ENCODE measurements at places on chromosomes 4 and X.
A peak's percentile ranks its signal among the peaks of the same experiment; 100 is the strongest.

DNA sequence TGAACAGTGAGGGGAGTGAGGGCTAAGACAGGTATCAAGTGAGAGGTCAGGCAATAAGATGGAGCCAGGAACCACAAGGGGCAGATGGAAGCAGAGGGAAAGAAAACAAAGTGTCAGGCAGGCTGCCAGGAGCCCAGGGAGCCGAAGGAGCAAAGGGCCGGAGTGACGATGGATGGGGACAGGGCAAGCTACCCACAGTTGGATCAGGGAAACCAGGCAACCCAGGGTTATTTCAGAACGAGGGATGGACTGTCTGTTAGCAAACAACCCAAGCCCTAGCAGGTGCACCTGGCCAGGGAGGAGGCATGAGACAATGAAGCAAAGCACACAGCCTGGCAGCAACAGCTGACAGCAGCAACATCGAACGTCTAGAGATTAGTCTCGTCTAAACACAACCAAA lies 39.2 kb downstream of the SEL1L3 start:
- no peak for DNase-seq
- no peak overlapping the region for H3K4me3 ChIP-seq
- H3K27me3 ChIP-seq: no peaks in the 10 kb centered on the region

DNA sequence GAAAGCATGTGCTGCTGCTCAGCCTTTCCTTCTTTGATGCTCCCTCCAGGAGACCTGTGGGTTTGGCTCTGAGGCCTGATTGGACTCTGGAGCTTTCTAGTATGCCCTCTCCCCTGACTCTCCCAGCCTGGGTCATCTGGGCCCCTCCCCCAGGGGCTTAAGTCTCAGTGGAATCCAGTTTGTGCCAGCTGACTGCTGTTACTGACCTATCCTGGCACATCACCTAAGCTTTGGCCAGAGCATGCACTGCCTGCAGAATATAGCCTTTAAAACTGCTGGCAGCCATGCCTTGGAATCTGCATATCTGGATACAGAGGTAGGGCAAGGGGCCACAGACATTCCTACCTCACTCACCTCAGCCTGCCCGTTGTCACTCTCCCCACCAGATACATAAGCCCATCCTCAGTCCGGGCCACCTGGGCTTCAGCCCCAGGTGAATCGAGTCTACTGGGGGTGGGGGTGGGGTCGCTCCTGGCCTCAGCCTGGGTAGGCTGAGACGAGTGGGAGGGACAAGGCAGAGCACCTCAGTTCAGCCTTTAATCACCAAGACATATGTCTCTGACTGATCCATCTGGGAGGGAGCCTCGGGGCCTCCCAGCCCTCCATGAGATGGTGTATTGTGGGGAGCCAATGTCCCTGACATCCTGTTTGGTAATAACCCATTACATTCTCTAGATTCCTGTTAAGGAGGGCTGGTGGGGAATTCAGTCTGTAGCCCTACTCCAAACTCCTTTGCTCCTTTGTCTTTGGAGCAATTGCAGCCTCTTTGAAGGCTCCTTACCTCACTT lies 61.2 kb downstream of the STARD8 start:
- H3K4me1 ChIP-seq: peaks cover 3% of the 10 kb centered on the region
- no peak overlapping the region for H3K27ac ChIP-seq
- no peaks in the 10 kb centered on the region for H3K27me3 ChIP-seq

DNA sequence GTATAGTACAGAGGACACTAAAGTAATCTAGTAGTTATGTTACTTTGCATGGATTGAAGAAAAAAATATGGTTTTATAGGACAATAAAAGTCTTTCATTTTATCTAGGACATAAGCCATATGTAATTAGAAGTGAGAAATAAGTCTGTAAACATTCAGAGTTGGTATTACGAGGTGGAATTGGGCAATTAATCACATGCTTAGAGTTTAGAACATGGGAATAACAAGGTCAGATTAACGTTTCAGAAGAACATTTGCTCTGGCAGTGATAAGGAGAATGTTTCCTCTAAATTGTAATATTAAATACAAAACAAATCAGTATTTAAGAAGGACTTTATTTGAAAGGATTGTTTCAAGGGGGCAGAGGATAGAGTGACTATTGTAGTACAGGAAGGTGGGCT lies 15.6 kb upstream of the SULT1E1 start:
- H3K27me3 ChIP-seq: no peaks in the 10 kb centered on the region
- H3K27ac ChIP-seq: no peak overlapping the region
- H3K4me1 ChIP-seq: no peaks in the 10 kb centered on the region
- no peak overlapping the region for H3K4me3 ChIP-seq

- no peaks in the 10 kb centered on the region for H3K27me3 ChIP-seq
- no peaks in the 10 kb centered on the region for H3K36me3 ChIP-seq
- no peak overlapping the region for H3K4me3 ChIP-seq
These were observed 263.7 kb upstream of the UGT8 start for GRCh38 chr4:114334884-114335330.

GRCh38 chr4:7662507-7662846 lies 227.7 kb upstream of the PSAPL1 start:
- H3K4me1 ChIP-seq: 0 out of 2 replicates have a peak, but pooled peaks cover 2% of the 10 kb centered on the region
- no peak for DNase-seq
- H3K36me3 ChIP-seq: no peaks in the 10 kb centered on the region
- no peak overlapping the region for H3K4me3 ChIP-seq
- H3K27me3 ChIP-seq: no peaks in the 10 kb centered on the region

GRCh38 chr4:973431-974397 lies at the start of gene DGKQ:
Gene DGKQ (minus strand): TSS chr4:973569. CDS start chr4:973482, 87 bp downstream.
- peak within 1 kb of the TSS; percentile 41 for H3K4me3 ChIP-seq
- 0 out of 2 replicates have a peak, but pooled peaks cover 3% of the 10 kb centered on the region for H3K36me3 ChIP-seq
- H3K4me1 ChIP-seq: peaks cover 1% of the 10 kb centered on the region
- no peaks in the 10 kb centered on the region for H3K27me3 ChIP-seq

- no peaks in the 10 kb centered on the region for H3K36me3 ChIP-seq
- H3K4me1 ChIP-seq: no peaks in the 10 kb centered on the region
- no peak overlapping the region for H3K4me3 ChIP-seq
- no peaks in the 10 kb centered on the region for H3K27me3 ChIP-seq
- DNase-seq: no peak
These were observed 103.0 kb downstream of the SNCA start for GRCh38 chr4:89733946-89734345.

DNA sequence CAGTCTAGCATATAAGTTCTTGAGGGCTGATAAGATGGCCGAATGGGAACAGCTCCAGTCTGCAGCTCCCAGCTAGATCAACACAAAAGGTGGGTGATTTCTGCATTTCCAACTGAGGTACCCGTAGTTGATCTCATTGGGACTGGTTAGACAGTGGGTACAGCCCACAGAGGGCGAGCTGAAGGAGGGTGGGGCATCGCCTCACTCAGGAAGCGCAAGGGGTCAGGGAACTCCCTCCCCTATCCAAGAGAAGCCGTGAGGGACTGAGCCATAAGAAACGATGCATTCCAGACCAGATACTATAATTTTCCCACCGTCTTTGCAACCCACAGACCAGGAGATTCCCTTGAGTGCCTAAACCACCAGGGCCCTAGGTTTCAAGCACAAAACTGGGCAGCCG lies 109.0 kb downstream of the RPS6KA6 start:
- peaks cover 1% of the 10 kb centered on the region for H3K4me1 ChIP-seq
- H3K27me3 ChIP-seq: no peaks in the 10 kb centered on the region
- H3K36me3 ChIP-seq: no peaks in the 10 kb centered on the region
- DNase-seq: no peak

DNA sequence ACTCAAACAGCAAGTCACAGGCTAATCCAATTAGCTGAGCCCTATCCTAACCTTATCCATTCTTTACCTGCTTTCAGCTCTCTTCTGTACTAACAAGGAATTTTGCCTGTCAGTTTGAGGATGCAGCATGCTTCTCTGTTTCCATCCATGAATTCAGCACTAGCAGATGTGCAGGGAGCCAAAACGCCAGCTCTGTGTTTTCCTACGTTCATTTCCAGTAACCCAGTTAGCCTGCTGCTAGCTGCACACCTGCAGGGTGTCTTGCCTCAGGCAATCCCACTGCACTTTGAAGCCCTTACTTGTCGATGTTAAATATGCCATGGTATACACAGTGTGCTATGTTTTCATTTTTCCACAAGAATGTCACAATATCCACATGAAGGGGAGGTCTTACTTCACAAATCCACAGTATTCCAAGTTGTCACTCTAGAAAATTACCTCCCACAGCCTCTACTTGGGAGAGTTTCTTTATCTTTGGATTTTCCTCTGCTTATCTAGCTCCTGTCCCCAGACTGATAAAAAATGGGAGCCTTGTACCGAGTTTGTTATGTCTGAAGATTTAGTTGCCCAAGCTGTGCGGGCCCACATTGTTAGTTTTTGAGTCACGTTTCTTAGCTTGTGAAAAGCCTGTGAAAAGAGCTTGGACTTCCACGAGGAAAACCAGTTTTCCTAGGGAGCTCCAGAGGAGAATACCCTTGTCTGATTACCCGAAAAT lies 127.6 kb upstream of the HHIP start:
- no peak overlapping the region for H3K27ac ChIP-seq
- no peaks in the 10 kb centered on the region for H3K4me1 ChIP-seq
- H3K27me3 ChIP-seq: no peaks in the 10 kb centered on the region
- H3K4me3 ChIP-seq: no peak overlapping the region
- H3K36me3 ChIP-seq: no peaks in the 10 kb centered on the region
- no peak for DNase-seq

GRCh38 chrX:69125094-69125493 lies 40.2 kb downstream of the PJA1 start:
- H3K36me3 ChIP-seq: no peaks in the 10 kb centered on the region
- peaks cover 3% of the 10 kb centered on the region for H3K4me1 ChIP-seq
- no peak overlapping the region for H3K27ac ChIP-seq
- no peak overlapping the region for H3K4me3 ChIP-seq
- DNase-seq: no peak
- H3K27me3 ChIP-seq: peaks cover 2% of the 10 kb centered on the region

- no peaks in the 10 kb centered on the region for H3K27me3 ChIP-seq
- no peaks in the 10 kb centered on the region for H3K36me3 ChIP-seq
- peaks cover 2% of the 10 kb centered on the region for H3K4me1 ChIP-seq
- H3K27ac ChIP-seq: no peak overlapping the region
These were observed 156.0 kb upstream of the ANKRD50 start for GRCh38 chr4:124868495-124868894.

DNA sequence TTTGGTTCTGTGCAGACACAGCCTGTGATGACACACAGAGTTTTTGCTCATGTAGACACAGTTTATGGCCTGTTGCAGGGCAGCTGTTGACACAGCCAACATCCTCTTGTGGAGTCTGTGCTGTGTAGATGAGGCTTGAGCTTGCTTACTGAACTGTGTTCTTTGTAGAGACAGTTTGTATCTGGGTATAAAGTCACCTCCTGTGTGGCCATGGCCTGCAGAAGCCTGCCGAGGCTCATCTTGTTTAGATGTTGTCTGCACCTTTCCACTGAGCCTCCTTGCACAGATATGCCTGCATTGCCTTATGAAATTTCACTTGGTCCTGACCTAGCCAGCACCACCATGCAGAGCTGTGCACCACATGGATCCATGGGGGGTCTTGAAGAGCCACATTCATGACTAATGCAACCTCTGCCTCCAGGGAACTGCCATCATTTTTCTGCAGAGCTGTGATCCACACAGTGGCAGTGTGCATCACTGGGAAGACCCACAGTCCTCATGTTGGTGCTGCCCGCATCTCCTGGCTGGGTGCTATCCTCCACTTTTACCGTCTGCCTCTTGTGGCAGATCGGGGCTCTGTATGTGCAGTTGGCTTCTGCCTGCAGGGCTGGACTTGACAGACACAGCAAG lies 198.0 kb upstream of the MAMLD1 start:
- H3K36me3 ChIP-seq: no peaks in the 10 kb centered on the region
- H3K4me1 ChIP-seq: no peaks in the 10 kb centered on the region
- no peaks in the 10 kb centered on the region for H3K27me3 ChIP-seq
- H3K27ac ChIP-seq: no peak overlapping the region
